ENCODE measurements at places on chromosomes 7 and 10.

- DNase-seq, result no peak
These were observed 523.8 kb downstream of the ZWINT start for GRCh38 chr10:55837273-55837672.

DNA sequence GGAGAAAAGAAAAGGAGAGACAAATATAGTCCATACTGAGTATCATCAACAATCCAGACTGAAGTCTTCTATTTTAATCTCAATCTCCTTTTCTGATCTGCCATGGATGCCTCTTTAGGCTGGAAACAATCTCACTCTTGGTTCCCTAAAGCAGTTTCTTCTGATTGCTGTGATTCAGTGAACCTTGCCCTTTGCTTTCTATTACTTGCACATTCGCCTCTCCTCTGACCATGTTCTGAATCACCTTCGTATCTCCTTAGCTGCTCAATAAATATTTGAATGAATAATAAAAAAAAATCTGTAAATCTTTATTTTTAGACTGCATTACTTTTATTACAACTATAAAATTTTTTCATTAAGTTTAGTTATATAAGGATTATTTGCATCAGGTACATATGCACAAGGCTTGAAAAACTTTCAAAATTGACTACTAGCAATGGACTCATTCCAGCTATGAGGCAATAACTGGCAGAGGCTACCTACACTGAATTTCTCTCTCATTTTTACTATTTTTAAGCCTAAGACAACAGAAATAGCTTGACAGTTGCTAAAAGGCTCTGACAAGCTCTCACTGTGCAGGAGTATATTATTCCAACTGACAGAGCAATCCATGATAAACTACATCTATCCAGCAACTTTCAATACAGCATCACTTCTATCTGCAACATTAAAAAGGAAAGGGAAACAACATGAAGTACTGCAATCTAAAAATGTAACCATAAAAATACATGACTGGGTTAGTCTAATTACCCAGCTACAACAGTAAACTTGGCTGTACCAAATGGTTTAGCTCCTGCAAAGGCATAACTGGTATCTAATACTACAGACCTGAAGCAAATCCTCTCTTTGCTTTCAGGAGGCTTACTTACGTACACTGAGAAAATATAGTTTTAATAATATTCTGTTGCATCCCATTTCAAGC lies 25.6 kb downstream of the TM9SF3 start:
- DNase-seq, result no peak

DNA sequence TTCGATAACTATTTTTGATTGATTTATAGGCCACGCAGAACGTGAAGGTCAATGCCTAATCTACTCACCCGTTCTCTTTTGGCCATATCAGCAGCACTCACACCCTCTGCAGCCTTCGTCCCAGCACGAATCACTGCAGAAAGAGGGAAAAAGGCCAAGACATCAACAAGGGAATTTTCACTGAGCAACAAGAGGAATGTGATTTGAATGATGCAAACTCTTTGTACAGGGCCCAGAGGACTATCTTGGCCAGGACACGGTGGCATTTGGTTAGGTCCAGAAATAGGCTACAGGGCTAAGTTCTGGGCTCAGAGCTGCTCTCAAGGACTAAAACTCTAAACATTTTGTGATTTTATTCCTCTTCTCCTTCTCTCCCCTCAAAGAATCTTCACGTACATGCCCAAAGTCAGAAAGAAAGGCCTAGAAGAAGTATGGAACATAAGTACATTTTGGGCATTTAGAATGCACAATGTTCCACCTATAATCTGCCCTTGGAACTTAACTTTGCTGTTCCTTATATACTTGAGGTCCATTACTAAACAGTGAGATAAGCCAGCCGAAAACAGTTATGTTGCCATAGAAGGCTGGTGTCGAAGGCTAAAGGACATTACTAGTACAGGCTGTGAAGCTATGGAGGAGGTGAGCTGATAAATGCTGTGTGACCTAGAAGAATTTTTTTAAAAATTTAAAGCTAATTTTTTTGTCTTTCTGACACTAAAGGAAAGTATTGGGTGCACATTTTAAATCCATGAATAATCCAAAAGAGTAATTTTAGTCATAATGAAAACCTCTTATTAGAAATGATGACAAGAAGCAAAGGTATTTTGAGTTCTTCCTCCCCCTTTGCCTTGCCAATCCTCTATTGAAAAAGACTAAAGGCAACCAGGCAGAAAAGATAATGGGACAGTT lies 20.0 kb downstream of the RBM28 start:
- no peak for DNase-seq

- no peak for DNase-seq
These were observed 40.9 kb upstream of the PLXDC2 start for GRCh38 chr10:19775296-19775695.

DNA sequence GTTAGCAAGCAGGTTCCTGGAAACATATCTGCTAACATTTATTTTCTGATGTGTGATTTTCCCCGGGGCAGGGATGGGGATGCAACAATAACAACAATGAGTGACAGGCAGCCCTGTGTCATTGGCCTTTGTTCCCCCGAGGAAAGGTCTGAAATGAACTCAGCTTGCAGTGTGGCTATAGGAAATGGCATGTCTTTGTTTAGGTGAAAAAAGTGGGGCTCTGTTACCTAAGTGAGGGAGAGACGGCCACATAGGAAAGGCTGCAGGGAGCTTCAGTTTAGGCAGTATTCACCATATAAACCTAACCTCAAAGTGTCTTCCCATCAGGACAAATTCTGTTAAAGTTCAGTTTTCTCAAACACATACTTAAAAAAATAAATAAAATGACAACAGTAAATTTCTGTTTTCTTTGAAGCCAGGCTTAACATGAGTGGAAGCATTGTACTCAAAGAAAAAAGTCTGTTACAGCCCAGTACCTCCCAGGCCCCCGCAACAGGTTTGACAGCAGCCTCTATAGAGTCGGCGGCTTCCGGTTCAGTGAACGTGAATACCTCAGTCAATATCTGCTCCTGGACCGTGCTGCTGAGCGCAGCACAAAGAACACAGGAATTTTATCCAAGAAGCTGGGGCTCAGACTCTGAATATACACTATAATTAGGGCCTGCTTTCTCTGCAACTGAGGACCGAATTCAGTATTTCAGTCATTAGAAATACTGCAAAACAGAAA lies 168.3 kb downstream of the GLI3 start:
- DNase-seq, result no peak

- no peak for DNase-seq
These were observed 98.0 kb downstream of the ADAM12 start for GRCh38 chr10:126290232-126290631.

- DNase-seq, result peak; percentile 60
These were observed 145.8 kb downstream of the FRMD4A start for GRCh38 chr10:14184841-14185315.

GRCh38 chr7:104946338-104946737 lies 67.7 kb upstream of the KMT2E start:
- no peak for DNase-seq

GRCh38 chr7:116196947-116197346 lies 13.4 kb upstream of the TES start:
- DNase-seq, result no peak

GRCh38 chr10:78947226-78947625 lies 121.5 kb upstream of the ZMIZ1 start:
- no peak for DNase-seq

DNA sequence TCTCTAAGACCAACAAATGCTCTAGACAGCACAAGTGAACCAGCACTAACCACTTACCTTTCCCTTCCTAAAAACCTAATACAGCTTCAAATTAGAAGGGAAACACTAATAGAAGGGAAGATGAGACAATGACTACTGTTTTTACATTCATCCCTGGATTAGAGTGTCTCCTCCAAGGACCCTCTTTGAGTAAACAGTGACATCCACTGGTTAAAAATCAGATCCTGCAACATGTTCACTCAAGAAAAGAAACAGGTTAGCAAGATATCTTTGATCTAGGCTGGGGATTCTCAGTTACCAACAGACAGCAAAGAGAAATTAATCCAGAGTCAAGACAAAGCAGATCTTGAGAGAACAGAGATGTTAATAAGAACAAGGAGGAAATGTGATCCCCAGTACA lies 177.7 kb upstream of the GHITM start:
- no peak for DNase-seq

- no peak for DNase-seq
These were observed 1.2 kb downstream of the NACAD start for GRCh38 chr7:45087301-45088145.

DNA sequence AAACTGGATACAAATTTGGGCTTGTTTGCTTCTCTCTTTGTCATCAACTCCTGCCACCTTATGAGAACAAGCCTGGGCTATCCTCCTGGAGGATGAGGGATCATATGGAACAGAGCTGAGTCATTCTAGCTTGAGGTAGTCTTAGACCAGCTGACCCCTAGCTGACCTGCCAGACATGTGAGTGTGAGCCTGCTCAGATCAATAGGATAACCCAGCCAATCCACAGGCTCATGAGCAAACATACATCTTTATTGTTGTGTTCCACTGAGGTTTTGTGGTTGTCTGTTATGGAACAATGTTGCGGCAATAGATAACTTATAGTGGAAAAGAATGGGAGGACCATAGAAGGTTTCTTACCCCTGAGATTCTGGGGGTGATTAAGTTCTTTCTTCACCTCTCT lies 54.5 kb upstream of the FAM180A start:
- DNase-seq, result no peak

GRCh38 chr10:58838561-58839208 lies 326.0 kb downstream of the BICC1 start:
- no peak for DNase-seq

- DNase-seq, result peak; percentile 82
These were observed 32.1 kb downstream of the JCAD start for GRCh38 chr10:30027057-30028005.

GRCh38 chr7:132977234-132977633 lies 104.7 kb downstream of the CHCHD3 start:
- no peak for DNase-seq

DNA sequence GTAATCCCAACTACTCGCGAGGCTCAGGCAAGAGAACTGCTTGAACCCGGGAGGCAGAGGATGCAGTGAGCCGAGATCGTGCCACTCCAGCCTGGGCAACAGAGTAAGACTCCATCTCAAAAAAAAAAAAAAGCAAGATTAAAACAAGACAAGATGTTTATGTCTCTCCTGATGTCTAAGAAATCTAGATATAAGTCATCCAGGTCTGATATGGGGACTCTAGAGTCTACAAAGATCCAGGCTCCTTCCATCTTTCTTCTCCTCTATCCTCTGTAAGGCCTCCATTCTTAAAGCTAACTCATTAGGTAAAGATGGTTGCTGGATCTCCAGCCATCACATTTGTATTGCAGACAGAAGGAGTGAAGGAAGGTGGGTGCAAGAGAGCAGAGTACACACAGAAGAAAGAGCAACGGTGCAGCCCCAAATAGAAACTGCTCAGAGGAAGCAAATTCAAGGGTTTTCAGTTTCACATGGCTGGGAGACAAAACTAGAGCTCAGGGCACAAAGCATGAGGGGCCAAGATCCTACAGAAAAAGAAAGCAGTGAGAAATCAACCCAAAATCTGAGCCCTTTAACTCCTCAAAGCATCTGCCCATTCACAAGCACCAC lies 57.6 kb downstream of the USP6NL start:
- DNase-seq, result no peak

- no peak for DNase-seq
These were observed 90.9 kb upstream of the IKZF1 start for GRCh38 chr7:50213622-50214017.

GRCh38 chr7:95974108-95974507 lies 201.8 kb downstream of the DYNC1I1 start:
- DNase-seq, result no peak

DNA sequence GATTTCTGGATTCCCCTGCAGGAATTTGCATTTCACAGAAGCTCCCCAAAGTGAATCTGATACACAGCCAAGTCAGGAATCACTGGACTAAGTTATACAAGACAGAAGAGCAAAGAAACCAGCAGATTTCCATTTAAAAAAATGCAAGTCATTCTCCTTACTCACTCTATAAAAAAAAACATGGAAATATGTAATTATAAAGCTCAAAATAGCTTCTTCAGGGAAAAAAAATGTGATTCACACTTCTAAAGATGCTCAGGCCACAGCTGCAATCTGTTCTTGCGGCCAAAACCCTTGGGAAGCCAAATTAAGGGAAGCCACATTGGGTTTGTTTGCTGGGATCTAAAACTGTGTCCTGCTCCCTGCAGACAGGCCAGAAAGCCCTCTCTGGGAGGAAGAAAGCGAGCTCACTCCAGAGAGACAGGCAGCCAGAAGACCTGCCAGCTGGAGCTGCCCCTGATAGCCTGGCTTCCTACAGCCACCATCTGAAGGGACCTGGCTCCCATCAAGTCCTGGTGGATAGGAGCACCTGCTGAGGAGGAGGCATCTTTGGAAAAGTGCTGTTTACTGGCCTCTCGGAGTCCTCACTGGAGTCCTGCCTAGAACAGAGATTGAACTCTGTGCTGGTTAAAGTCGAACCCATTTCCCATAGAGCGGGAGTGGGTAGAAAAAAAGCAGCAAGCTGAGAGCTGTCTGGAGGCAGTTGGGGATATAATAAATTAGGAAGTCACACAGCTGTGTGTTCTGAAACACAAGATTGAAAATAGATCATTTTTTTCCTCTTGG lies 359.2 kb upstream of the AOAH start:
- no peak for DNase-seq

DNA sequence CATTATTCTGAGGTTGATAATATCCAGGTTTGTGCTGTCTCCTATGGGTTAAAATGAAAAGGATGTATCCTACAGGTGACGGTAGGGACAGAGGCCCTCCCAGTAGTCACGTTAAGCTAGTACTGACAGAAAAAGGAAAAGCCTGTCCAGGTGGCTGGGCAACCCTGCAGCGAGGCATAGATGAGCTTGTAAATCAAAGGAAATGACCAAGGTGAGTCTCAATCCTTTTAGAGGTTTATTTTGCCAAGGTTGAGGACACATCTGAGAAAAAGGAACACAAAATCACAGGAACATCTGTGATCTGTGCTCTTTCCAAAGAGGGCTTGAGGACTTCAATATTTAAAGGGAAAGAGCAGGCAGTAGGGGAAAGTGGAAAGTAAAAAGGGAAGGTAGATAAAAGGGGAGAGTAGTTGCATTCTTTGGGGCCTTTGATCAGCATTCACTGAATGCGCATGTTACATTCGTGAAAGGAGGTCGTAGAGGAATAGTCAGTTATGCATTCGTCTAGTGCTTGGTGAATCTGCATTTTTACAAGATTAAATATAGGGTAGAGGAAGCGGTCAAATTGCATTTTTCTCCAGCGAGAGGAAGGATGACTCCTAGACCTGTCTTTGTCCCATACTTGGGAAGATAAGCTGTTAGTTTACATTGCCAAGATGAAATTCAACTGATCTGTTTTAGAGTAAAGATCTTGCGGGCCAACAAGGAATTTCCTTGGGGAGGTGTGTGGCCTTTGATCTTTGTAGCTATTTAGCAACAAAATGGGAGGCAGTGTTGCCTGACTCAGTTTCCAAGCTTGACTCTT lies 884 bp upstream of the GSTO1 start:
- no peak for DNase-seq

- no peak for DNase-seq
These were observed 155.2 kb upstream of the PRSS1 start for GRCh38 chr7:142594078-142594477.

GRCh38 chr7:142131439-142132185 lies 20.1 kb downstream of the MGAM2 start:
- no peak for DNase-seq

GRCh38 chr7:92691578-92691977 lies 101.4 kb upstream of the FAM133B start:
- DNase-seq, result no peak

- DNase-seq, result no peak
These were observed 19.5 kb downstream of the NRP1 start for GRCh38 chr10:33314811-33315561.

Data from activated naive CD4-positive, alpha-beta T cell treated with Interleukin-2 at 50 U/mL for 16 hours (primary cell).